ENCODE measurements at places on chromosomes 5 and 9.

- DNase-seq: no peak
Observed at GRCh38 chr5:10705747-10706146, 55.3 kb downstream of the DAP start.

DNA sequence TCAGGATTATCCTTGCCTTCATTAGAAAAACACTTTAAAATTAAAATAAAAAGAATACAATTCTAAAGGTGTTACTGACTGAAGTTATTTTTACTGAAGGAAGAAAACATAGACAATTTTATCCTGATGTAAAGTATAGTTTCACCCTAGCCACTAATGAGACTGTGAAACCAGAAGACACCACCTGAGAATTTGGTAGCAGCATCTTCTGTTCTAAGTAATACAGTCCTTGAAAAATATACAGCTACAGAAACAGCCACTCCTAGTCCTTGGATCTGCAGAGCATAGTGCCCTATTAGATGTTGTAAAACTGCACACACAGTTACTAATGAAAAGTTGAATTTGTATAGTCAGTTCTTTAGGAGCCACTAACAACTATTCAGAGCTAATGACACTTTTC is 377.7 kb downstream of the PRR16 start:
- peak; percentile 38 for DNase-seq

DNA sequence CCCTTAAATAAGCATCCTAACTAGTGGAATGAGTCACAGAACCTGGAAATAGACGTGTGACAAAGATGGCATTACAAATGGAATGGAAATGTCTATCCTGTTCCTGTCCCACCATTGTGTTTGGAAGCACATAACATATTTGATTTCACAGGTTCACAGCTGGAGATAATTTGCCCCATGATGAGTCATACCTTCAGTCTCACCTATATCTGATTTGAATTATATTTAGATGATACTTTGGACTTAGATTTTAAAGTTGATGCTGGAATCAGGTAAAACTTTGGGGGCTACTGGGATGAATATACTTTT is 92.5 kb downstream of the CEMIP2 start:
- no peak for DNase-seq

GRCh38 chr5:178117923-178118701 is 4.8 kb downstream of the N4BP3 start:
- no peak for DNase-seq

DNA sequence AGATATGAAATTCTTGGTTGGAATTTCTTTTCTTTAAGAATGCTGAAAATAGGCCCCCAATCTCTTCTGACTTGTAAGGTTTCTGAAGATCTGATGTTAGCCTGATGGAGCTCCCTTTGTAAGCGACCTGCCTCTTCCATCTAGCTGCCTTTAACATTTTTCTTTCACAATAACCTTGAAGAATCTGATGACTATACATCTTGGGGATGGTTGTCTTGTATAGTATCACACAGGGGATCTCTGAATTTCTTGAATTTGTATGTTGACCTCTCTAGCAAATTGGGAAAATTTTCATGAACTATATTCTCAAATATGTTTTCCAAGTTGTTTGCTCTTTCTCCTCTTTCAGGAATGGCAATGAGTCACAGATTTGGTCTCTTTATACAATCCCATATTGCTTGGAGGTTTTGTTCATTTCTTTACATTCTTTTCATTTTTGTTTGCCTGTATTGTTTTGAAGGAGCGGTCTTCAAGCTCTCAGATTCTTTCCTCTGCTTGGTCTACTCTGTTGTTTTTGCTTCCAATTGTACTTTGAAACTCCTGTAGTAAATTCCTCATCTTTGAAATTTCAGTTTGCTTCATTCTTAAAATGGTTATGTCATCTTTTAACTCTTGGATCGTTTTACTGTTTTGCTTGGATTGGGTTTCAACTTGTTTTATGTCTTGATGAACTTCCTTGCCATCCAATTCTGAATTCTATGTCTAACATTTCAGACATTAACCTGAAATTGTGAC is 245.2 kb upstream of the TARS1 start:
- DNase-seq: no peak

Measured in MM.1S (cell line).